GM13976 (cell line): ENCODE measurements at places on chromosomes 5 and 9.

DNA sequence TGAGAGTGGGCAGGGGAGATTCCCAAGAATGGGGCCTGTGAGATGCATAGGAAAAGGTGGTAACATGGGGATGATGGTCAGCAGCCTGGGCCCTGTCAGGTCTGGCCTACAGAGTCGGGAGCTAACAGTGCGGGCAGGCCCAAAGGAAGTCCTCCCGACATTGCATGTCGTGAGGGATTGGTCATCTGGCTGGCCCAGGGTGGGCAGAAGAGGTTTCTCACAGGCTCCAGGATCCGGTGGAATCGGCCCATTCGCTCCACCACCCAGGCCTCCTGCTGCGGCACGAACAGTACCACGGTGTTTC, 514 bp downstream of the STOML2 start:
- no peak for DNase-seq

DNA sequence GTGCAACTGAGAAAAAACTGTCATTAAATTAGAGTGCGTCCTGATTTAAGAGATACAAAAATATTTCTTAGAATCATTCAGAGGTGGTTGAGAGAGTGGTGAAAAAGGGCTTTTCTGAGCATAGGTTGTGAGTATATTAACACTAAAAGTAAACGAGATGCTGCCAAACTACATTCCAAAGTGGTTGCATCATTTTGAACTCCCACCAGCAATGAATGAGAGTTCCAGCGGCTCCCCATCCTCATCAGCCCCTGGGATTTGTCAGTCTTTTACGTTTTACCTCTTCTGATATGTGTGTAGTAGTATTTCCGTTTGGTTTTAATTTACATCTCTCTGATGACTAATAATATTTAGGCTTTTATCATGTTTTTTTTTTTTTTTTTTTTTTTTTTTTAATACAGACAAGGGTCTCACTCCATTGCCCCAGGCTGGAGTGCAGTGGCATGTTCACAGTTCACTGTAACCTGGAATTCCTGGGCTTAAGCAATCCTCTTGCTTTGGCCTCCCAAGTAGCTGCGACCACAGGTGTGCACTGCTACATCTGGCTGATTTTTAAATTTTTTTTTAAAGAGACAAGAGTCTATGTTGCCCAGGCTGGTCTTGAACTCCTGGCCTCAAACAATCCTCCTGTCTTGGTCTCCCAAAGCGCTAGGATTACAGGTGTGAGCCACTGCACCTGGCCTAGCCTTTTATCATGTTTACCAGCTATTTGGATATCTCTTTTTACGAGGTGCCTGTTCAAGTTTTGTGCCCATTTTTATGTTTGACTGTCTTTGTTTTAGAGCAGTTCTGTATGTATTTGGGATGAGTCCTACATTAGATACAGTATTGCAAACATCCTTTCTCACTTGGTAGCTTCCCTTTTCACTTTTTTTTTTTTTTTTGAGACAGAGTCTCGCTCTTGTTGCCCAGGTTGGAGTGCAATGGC, 17.0 kb downstream of the PRRT1B start:
- DNase-seq = no peak

DNA sequence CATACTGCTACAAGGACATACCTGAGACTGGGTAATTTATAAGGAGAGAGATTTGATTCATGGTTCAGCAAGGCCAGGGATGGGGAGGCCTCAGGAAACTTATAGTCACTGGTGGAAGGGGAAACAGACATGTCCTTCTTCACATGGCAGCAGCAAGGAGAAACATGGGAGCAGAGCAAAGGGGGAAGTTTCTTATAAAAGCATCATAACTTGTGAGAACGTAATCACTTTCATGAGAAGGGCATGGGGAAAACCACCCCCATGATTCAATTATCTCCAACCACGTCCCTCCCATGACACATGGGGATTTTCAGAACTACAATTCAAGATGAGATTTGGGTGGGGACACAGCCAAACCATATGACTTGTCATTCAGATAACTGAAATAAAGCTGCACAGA, 100.9 kb downstream of the ST8SIA4 start:
- DNase-seq = no peak

GRCh38 chr9:138098116-138098907, 220.7 kb downstream of the CACNA1B start:
- DNase-seq = peak; percentile 9

GRCh38 chr9:97529363-97530076, 28.1 kb downstream of the TMOD1 start:
- DNase-seq = peak; percentile 77

- no peak for DNase-seq
Observed at GRCh38 chr5:173323799-173324114, 4.5 kb downstream of the STC2 start.

DNA sequence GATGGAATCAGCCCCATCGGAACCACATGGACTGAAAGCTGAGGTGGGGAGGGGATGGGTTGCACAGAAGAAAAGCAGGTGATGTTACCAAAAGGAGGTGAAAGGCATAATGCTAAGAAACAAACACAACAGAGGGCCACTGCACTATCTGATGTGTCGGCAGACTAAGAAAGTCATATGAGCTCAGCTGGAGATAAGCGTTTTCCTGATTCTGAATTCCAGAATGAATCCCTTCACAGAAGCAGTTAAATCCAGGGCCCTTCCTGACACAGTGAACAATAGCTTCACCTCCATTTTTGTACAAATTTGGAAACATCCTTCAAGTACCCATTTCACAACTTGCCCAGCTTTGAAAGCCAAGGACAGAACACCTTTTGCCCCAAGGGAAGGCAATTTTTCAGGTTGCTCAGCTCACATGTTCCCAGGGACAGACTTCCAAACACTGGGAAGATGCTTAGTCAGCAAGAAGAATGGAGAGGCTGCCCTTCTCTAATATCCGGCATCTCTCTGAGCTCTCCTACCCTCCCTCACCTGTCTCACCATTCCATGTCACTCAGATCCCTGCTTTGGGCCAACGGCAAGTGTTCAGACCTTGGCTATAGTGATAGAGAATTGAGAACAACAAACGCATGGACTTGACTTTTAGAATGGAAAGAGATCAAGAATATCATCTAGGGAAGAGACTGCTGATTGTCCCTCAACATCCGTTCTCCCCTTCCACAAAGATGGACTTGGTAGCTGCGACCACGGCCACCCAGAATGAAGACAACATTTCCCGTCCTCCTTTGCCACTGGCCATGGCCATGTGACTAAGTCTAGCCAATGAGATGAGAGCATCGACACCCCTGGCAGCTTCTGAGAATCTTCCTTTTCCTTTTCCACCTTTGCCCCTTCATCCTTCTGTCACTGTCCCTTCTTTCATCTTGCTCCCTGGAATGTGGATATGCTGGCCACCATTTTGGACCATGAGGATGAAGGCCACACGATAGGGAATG, 68.6 kb upstream of the IL17B start:
- DNase-seq = no peak

DNA sequence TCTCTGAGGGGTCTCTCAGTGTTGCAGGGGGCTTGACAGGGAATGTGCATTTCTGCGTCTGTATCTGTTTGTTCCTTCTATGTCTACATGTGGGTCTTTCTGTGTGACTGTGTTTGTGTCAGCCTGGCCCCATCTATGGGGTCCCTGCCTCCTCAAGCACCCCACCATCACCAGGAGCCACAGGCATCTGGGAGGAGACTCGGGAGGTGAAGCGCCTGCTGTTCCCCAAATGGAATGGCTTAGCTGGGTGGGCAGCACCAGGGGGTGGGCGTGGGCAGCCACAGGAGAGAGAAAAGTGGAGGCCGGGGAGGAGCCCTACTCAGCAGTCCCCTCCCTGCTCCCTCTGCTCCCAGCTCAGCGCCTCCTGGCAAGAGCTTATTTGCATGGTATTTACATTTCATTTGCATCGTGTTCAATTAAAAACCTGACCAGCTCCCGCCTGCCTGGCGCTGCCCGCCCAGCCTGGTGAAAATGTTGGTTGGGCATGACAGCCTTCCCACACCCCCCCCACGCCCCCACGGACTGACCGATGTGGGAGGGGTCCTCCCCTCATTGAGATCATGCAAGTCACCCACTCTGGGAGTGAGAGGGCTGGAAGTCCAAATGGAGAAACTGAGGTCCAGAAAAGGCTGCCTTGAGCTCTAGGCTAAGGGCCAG, 50.5 kb downstream of the CXXC5 start:
- no peak for DNase-seq

- DNase-seq = no peak
Observed at GRCh38 chr5:173479711-173480110, 136.7 kb downstream of the BOD1 start.

GRCh38 chr5:1351156-1351555, 6.3 kb upstream of the CLPTM1L start:
- no peak for DNase-seq

GRCh38 chr9:87112656-87113055, 165.3 kb upstream of the GAS1 start:
- DNase-seq = no peak

DNA sequence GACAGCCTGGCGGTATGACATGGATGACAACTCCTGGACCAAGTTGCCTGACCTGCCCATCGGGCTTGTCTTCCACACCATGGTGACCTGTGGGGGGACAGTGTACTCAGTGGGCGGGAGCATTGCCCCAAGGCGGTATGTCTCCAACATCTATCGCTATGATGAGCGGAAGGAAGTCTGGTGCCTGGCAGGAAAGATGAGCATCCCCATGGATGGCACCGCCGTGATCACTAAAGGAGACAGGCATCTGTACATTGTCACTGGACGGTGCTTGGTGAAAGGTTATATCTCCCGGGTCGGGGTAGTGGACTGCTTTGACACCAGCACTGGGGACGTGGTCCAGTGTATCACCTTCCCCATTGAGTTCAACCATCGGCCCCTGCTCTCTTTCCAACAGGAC, 1.3 kb downstream of the CCIN start:
- DNase-seq = no peak

DNA sequence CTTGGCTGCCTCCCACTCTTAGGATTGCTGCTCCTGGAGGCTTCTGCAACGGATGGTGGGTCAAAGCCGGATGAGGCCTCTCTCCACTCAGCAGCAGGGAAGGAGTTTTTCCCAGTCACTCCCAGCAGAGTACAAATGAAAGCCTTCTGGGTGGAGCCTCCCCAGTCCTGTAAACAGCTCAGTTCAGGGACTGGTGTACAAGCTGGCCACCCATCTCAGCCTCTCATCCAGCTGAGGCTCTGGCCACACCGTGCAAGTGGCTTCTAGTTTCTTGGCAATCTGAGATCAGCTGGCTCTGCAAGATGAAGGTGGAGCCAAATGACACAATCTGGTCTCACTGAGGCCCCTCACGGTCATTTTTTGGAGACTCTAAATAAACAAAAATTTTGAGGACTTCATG, 10.0 kb downstream of the GPX3 start:
- DNase-seq = no peak

DNA sequence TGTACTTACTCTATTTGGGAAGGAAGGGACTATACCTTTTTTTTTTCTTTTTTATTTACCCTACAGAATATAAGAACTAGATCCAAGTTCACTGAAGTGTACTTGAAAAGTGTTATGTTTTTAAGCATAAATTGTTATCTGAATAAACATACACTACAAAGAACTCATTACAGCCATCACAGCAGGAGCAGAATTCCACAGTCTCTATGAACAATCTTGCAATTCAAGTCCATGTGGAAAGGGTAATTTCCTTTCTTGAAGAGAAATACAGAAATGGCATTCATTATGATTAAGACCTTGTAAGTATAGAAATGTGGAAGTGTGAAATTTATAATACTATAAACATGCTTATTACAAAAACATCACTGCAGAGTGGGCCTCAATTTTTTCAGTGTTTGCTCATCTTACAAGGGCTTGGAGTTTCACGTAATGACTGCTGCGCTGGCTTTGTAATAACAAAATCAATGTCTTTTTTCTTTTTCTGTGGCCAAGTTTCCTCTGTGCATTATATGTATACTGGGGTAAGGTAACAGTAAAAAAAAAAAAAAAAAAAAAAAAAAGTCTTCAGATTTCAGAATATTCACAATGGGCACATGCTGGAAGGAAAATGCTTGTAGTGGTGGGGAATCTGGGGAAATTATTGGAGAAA, 77.0 kb upstream of the GNA14 start:
- DNase-seq = no peak

GRCh38 chr5:149486726-149487635, 64.3 kb downstream of the CSNK1A1 start:
- DNase-seq = no peak

DNA sequence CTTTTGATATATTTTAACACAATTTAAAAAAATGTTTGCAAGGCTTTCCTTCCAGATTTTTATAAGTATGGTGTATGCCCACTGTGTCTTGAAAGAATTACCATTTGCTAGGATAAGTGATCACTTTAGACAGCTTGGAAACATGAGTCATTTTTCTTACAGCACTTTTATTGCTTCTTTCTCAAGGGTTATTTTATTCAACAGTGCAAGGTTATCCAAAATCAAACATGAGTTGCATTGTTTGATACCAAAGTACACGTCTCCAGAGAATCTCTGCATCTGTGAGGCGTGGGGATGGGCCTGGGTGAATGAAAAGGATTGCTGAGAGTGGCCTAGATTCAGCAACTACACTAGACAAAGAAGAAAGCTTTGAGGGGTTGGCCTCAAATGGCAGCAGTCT, 329.6 kb downstream of the ADAMTS6 start:
- DNase-seq = no peak

DNA sequence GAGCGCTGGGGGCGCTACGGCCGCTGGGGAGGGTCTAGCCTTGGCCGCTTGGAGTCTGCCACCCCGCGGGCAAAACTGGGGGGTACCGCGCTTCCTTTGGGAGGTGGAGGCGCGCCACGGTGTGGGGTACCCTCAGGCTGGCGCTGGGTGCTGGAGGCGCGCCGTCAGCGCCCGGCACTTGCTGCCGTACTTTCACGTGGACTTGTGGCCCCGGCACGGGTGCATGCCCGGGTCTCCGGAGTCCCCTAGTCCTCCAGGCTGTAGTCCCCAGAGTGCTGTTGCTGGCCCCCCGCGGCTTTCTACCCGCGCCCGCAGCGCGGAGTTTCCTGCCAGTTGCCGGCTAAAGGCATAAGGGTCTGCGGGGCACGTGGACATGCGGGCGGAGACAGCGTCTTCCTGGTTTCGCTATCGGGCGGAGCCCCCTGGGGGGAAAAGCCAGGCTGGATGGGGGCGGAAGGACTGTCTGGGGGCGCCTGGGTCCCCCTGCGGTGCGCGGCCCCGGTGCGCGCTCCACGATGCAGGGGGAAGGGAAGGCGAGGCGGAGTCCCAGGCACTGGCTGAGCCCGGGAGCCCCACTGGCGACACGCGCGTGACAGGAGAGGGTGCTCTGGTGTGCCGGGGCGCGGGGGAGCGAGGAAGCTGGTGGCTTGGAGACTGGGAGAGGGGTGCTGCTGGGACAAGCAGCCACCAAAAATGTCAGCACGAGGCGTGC, 666 bp downstream of the PPARGC1B start:
- DNase-seq = peak; percentile 74

- DNase-seq = no peak
Observed at GRCh38 chr5:40791715-40792139, 6.4 kb downstream of the PRKAA1 start.

GRCh38 chr5:56468277-56468676, 235.1 kb upstream of the ANKRD55 start:
- no peak for DNase-seq

GRCh38 chr5:157288405-157289163, 22.7 kb downstream of the CYFIP2 start:
- DNase-seq = no peak
